Body of pancreas (tissue), 4 donors: ENCODE measurements at places on chromosomes 12 and 14. TPM values are rescaled to one million over a fixed set of nuclear protein-coding genes. Genes with fewer than 3 reads are reported as not detected.

The KIF21A gene
- 19.5 TPM for total RNA-seq

The B3GNT4 gene
- not detected for total RNA-seq

The KRT85 gene
- not detected for total RNA-seq

The OTOGL gene
- total RNA-seq: 0.26 TPM

The CCDC198 gene
- 97.8 TPM for total RNA-seq

The SLCO1B1 gene
- total RNA-seq: not detected

The SCN8A gene
- total RNA-seq: 4.9 TPM

The FOXA1 gene
- total RNA-seq: 0.26 TPM

The PKP2 gene
- total RNA-seq: 6.9 TPM

The C1QL4 gene
- total RNA-seq: not detected

The TSHR gene
- not detected for total RNA-seq

The KRT3 gene
- total RNA-seq: not detected

The KRT82 gene
- total RNA-seq: not detected

The LUM gene
- 35.9 TPM for total RNA-seq

The ADAM21 gene
- not detected for total RNA-seq

- peak; percentile 35 for DNase-seq
These were observed 72.4 kb downstream of the RASSF3 start for GRCh38 chr12:64682572-64683277.

- DNase-seq: no peak
These were observed 125.2 kb upstream of the FKBP4 start for GRCh38 chr12:2669560-2669959.

- DNase-seq: no peak
These were observed 96.5 kb downstream of the ARMH4 start for GRCh38 chr14:58055497-58056010.

DNA sequence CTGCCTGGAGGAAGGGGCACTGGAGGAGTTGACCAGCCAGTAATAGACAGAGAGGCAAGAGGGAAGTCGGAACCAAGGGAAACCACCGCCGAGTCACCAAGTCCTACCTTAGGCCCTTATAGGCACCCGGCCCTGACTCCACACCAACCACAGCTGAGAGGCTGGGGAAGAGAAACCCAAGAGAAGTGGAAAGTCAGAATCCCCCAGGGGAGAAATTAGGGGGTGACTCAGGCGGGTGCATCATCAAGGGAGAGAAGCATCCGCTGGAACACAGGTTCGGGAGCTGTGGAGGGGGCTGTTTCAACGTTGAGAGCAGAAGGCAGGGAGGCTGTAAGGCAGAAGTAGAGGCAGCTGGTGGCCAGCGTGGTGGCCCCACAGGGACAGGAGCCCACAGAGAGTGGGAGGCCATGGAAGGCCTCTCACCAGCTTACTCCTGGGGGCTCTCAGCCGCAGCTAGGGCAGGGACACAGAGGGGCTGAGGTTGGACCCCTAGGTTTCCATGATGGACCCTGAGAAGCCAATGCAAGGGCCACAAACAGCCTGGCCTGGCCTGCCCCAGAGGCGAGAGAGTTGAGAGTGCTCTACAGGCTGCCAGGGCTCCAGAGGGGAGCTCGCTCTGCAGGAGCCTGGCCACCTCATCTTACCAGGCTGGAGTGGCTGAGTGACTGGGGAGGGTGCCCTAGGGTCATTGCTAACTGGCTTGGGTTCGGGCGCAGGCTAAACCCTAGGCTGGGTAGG is 1.4 kb upstream of the TRMT61A start:
- no peak for DNase-seq

DNA sequence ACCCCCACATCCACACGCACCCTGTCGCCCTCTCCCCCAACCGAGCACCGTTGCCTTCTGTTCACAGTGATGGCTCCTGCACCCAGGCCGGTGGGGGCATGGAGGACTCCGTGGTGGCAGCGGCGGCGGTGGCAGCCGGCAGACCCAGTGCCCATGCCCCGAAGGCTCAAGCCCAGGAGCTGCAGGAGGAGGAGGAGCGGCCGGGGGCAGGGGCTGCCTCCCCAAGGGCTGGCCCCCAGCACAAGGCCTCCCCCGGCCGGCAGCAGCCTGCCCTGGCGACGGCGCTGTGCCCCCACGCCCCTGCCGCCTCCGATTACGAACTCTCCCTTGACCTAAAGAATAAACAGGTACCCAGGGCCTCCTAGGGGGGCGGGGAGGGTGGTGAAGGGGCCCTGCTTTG is 59.0 kb downstream of the IQSEC3 start:
- DNase-seq: no peak

- DNase-seq: no peak
These were observed 3.1 kb downstream of the HDAC7 start for GRCh38 chr12:47816403-47817271.

- no peak for DNase-seq
These were observed 66.7 kb downstream of the SMOC1 start for GRCh38 chr14:69945912-69946311.

- DNase-seq: no peak
These were observed 7.9 kb downstream of the SSPN start for GRCh38 chr12:26203167-26203780.

DNA sequence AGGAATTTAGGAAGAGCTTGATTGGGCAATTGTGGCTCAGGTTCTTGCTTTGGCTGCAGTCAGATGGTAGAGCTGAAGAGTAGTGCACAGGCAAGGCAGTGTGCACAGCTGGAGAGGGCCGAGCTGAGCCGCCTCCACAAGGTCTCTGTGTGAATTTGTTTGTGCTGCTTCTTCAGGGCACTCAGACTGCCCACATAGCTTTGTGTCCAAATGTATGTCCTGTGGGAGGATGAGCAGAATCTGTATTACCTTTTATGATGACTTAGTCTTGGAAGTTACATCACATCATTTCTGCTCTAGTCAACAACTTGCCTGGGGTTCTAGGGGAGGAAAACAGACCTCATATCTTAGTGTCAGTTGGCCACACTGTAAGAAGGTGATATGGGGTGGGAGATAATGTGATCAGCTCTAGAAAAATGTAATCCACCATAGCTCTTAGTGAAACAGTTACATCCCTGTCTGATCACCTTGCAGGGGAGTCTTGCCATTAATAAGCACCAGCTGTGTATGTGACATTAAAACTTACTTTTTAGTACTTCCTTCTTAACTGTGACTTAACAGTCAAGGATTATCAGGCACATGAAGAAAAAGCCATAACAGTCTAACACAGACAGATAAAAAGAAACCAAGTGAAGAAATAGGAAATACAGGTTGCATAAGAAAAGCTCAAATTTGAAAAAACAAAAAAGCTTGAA is 53.4 kb downstream of the RCOR1 start:
- no peak for DNase-seq

- DNase-seq: peak; percentile 4
These were observed 341.9 kb downstream of the C12orf75 start for GRCh38 chr12:105672121-105672975.

DNA sequence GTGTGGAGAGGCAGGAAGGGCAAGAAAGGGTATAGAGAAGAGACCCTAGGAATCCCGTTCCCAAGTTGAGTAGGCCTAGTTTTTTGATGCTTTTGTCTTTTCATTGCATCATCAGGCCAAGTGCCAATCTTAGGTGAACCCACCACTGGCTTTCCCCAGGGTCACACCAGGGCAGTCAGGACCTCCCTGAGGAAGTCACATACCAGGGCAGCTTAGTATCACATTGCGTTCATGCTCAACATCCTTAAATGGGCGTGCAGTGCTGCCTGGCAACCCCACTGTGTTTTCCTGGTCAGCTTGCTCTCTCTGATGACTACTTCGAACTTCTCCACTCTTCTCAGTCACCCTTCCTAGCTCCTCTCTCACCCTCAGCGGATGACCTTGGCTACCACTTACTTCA is 9.0 kb downstream of the ASIC1 start:
- DNase-seq: no peak

- peak; percentile 70 for DNase-seq
These were observed 37.5 kb downstream of the ACACB start for GRCh38 chr12:109153821-109154441.

DNA sequence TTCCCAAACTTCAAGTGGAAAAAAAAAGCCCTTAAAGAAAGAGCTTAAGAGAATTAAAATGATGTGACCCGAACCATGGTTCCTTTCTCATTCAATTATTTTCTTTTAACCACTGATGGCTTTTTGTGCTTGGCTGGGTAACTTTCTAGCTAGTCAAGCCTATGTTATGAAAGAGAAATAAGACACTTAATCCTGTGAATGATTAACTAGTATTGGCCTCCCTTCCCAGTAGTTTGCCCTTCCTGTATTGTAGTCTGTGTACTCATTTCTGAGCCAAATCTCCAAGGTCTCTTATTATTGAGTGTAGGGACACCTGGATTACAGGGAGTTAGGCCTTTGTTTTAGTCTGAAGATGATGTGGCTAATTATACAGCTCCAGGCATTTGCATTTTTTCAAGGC is 353.0 kb downstream of the RAD51B start:
- no peak for DNase-seq

GRCh38 chr14:75380656-75381055 is 47.2 kb upstream of the JDP2 start:
- DNase-seq: no peak

DNA sequence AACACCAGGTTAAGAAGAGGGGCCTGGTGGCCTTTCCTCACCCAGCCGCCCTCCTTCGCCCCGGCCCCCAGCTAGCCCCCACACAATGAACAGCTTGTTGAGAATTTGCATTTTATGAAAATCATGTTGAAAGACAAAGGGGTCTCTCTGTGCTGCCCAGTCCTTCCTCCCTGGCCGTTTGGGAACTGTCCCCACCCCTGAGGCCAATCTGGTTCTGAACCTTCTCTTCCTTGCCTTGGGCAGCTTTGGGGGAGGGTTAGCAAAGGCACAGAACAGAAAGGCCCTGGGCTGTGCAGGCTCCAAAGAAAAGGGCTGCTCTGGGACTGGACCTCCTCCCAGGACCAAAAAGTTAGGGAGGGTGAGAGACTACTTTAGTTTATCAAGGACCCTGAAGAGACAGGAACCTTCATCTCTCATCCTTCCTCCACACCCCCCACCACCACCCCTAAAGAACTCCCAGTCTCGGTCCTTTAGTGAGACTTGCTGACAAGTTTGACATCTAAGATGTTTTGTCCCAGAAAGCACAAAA is 1.3 kb downstream of the TAMALIN start:
- DNase-seq: no peak

GRCh38 chr12:47979166-47979565 is 15.8 kb downstream of the TMEM106C start:
- DNase-seq: no peak

DNA sequence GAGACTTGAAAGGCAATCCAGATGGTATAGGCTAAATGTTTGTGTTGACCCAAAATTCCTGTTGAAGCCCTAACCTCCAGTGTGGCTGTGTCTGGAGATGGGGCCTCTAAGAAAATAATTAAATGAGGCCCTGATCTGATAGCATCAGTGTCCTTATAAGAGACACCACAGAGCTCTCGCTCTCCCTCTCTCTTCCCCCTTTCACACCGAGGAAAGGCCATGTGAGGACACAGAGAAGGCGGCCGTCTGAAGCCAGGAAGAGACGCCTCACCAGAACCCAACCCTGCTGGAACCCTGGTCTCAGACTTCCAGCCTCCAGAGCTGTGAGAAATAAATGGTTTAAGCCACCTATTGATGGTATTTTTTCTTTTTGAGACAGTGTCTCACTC is 87.5 kb downstream of the SCARB1 start:
- no peak for DNase-seq

GRCh38 chr12:107402041-107403022 is 283.3 kb upstream of the PWP1 start:
- peak; percentile 64 for DNase-seq

DNA sequence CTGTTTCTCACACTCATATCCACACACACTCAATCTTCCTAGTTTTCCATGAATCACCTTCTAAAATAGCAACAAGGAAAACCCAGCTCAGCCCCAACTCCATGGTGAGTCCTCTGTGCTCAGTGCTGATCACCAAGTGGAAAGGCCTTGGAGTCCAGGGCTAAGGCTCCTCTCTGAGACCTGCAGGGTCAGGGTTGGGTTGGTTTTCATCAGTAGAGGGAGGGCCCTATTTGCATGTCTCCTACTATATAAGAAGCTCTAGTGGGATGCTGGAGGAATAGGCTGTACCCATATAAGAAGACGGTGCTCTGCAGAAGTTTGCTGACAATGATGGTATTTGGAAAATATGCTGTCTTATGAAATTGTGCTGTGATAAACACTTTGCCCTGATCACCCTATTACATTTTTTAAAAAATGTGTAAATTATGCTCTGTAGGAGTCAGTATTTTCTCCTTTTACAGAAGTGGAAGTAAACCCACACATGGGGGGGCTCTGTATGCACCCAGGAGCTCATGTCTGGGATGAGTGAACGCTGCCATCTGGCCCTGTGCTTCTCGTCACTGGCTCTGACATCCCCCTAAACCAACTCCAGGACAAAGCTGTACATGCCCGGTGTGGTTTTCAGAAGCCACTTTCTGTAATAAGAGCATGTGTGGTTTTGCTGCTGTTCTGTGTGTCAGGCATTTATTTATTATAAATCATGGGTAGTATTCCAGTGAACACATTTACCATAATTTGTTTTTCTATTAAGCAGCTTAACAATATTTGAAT is 536.3 kb downstream of the TMEM121 start:
- no peak for DNase-seq

GRCh38 chr12:114305446-114305845 is 100.5 kb downstream of the TBX5 start:
- DNase-seq: no peak

GRCh38 chr14:28807518-28807917 is 40.9 kb downstream of the FOXG1 start:
- no peak for DNase-seq

DNA sequence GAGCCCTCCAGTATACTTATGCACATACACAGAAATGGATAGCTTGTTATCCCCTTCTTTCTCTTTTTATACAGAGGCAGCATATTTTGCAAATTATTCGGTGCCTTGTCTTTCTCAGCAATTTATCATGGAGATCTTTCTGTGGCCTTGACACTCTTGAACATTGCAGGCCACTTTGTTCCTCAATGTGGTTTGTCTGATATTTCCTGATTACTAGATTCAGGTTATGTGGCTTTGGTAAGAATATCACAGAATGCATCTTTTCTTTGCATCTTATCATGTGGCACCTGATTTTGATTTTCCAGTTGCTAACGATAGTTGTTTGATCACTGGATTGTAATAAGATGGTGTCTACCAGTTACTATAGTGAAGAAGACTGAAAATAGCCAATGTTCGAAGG is 7.1 kb upstream of the SNRPF start:
- DNase-seq: no peak

GRCh38 chr14:90511795-90512328 is 115.0 kb downstream of the CALM1 start:
- DNase-seq: no peak

DNA sequence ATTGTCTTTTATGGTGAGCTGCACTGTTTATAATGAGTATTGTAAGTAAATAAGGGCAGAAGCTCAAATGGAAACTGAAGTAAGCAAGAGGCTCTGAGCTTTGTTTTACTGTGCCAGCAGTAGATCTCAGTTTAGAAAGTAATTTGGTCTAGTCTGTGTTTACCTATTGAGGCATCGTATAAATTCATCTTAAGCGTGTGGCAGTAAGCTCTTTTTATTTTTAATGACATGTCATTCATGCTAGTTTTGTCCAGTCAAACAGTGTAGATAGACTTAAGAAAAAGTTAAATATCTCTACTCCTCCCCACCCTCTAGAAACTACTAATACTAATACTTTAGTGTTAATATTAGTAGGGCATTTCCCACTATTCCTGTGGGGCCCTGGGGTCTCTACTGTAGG is 2.0 kb downstream of the ANO6 start:
- DNase-seq: no peak

- no peak for DNase-seq
These were observed 11.1 kb downstream of the DCN start for GRCh38 chr12:91171476-91171875.

GRCh38 chr12:27614866-27615265 is 81.4 kb upstream of the REP15 start:
- DNase-seq: no peak
